ENCODE measurements at places on chromosomes 3 and 15. TPM values are rescaled to one million over a fixed set of nuclear protein-coding genes. Genes with fewer than 3 reads are reported as not detected.

- DNase-seq, result no peak
Measured at GRCh38 chr3:194255252-194256039, 95.7 kb downstream of the CPN2 start.

- no peak for DNase-seq
Measured at GRCh38 chr3:190554197-190554596, 40.3 kb downstream of the IL1RAP start.

GRCh38 chr15:96701443-96701842 is 370.9 kb downstream of the NR2F2 start:
- DNase-seq, result no peak

- no peak for DNase-seq
Measured at GRCh38 chr3:87694678-87695077, 364.1 kb downstream of the CGGBP1 start.

GRCh38 chr3:33385423-33385822 is 54.8 kb downstream of the UBP1 start:
- DNase-seq, result no peak

Gene GOLGA6B
- not detected for polyA plus RNA-seq

Gene IL5RA
- not detected for polyA plus RNA-seq

Gene SH2D7
- not detected for polyA plus RNA-seq
